ENCODE measurements at places on chromosomes 5 and 9.

- DNase-seq, result peak; percentile 83
Measured at GRCh38 chr5:72510610-72511181, 3.5 kb upstream of the ZNF366 start.

DNA sequence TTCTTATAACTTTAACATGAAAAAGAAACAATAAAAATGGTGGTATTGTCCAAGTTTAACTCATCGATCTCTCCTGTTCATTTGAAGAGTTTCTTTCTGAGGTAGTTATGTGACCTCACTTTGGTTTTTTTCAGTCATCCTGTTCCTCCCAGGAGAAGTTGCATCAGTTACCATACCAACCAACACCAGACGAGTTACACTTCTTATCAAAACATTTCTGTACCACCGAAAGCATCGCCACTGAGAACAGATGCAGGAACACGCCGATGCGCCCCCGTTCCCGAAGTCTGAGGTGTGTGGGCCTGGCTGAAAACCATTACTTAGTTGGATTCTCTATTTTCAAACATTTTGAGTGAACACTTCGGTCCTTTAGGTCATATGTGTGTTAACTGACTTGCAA is 96.3 kb downstream of the CD180 start:
- DNase-seq, result no peak

- peak; percentile 76 for DNase-seq
Measured at GRCh38 chr9:93303806-93304573, 120.1 kb downstream of the WNK2 start.

- DNase-seq, result no peak
Measured at GRCh38 chr9:124264823-124265233, 7.1 kb downstream of the NEK6 start.

GRCh38 chr9:38024036-38024681 is 44.9 kb downstream of the SHB start:
- DNase-seq, result no peak

DNA sequence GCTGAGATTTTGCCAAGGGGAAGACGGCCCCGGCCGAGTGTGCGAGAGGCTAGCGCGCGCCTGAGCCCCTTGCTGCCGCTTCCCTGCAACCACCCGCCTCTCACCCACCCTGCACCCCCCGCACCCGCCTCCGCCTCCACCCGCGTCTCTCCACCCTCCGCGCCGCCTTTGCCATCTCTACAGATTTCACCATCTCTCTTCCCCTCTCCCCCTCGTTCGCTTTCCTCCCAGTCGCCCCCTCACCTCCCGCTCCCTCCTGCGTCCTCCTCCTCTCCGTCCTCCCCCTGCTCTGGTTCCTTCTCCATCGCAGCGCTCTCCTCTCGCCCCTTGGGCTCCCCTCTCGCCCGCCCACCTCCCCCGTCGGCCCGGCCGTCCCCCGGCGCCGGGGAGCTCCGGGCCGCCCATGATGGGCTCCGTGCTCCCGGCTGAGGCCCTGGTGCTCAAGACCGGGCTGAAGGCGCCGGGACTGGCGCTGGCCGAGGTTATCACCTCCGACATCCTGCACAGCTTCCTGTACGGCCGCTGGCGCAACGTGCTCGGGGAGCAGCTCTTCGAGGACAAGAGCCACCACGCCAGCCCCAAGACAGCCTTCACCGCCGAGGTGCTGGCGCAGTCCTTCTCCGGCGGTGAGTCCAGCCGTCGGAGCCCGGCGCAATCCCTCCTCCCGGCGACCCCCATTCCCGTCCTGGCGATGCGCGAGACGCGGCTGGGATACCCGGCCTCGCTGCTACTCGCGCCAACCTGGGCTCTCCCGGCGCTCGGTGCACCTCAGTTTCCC is at the start of gene PRDM12:
Gene PRDM12, plus strand, starts transcription at position 344 of the 778 bp plus-strand sequence. Its CDS starts 60 bp downstream, at position 404.
- DNase-seq, result no peak

- no peak for DNase-seq
Measured at GRCh38 chr9:98364086-98364485, 108.6 kb upstream of the TBC1D2 start.

DNA sequence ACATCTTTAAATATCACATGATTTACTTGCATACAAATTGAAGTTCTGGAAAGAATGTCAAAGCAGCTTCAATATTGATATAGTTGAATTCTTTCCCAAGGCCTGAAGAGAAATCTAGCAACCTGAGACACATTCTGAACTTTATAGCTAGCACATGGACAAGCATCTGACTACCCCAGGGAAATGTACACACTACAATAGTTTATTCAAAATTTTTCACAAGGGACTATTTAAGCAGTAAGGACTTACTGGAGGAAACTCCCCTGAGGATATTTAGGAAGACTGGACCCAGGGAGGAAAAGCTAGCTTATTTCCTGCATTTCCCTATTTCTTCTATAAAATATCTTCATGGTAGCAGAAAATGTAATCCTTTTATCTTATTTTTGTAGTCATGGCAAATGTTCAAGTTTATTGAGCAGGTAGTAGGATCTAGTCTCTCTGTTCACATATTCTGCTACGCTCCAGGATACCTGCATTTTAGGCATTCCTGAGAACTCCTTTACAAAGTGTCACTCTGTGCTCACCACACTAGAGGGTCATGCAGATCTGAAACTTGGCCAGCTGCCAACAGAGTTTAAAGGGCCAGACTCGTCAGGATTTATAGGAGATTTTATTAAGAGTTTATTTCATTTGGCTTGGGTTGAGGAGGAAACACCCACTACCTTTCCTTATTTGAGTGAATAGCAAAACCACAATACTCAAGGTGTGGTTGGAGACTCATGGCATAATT is 348.4 kb upstream of the FTMT start:
- DNase-seq, result no peak

- DNase-seq, result peak; percentile 41
Measured at GRCh38 chr5:131634666-131634995, 398 bp downstream of the RAPGEF6 start.

- no peak for DNase-seq
Measured at GRCh38 chr9:115913696-115914095, 239.9 kb upstream of the PAPPA start.

DNA sequence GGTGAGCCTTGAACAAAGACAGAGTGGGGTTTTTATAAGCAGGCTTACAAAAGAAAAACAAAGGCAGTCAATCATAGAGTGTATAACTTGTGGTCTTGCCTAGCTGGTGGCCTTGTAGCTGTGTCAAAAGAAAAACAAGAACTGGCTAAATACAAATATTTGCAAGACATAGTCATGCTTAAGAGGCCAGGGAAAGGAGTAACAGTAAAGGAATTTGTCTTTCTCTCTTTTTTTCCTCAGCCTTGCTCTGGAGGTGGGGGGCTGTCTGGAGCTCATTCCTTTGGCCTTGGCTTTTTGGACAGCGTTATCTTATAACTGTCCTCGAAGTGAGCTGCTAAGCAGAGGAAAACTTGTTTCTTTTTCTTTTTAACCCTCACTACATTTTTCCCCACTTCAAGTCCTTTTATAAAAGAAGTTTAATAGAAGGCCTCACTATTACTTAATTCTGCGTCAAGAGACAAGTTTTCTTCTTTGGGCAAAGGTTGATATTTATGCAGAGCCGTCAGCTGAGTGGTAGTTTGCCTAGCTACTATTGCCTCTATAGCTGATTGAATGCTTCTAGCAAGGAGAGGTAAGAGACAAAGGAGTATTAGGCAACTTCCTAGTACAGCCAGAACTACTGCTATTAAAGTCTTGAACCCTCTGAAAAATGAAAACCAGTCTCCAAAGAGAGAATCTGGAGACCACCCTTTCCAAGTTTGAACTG is 14.3 kb downstream of the CEL start:
- DNase-seq, result no peak
